Brain microvascular endothelial cell (primary cell): ENCODE measurements at places on chromosomes 11 and 22.

GRCh38 chr11:35664977-35665441 lies 2.4 kb downstream of the TRIM44 start:
- DNase-seq, result no peak

- no peak for DNase-seq
These were observed 10.6 kb downstream of the PIK3IP1 start for GRCh38 chr22:31281733-31282132.

DNA sequence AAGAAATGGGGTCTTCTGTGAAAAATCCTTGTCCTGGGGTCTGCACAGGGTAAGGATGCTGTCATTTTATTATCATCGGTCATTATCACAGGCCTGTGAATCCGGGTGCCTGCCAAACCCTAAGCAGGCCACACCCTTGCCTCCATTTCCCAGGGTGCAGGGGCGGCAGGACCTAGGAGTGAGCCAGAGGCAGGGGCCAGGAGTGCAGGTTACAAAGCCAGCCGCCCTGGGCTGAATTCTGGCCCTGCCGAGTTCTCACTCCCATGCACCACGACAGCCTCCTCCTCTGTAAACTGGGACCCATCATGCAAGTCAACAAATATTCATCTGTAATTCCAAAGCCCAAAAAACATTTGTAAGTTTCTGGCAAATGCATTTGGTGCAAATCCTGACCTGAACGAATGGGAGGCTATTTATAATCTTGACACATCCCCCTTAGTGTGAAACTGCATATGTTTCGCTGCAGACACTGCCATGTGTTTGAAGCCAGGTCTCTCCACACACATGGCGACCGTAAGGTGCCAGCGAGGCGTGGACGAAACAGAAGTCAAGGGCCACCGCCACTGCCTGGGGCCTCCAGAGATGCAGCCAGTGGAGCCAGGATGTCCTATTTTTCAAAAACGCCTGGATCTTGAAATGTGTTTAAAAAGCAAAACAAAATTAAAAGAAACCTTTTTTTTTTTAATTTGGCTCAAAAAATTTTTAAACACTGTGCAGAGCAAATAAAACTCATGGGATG lies 6.7 kb downstream of the CD5 start:
- DNase-seq, result no peak

GRCh38 chr22:38967451-38968450 lies 10.3 kb downstream of the APOBEC3A start:
- DNase-seq, result no peak

- DNase-seq, result peak; percentile 91
These were observed 59.2 kb downstream of the CACNG2 start for GRCh38 chr22:36644333-36644757.
